Cerebellar nuclear complex (tissue), 1 donor: ENCODE measurements at places on chromosomes 5 and 9.

DNA sequence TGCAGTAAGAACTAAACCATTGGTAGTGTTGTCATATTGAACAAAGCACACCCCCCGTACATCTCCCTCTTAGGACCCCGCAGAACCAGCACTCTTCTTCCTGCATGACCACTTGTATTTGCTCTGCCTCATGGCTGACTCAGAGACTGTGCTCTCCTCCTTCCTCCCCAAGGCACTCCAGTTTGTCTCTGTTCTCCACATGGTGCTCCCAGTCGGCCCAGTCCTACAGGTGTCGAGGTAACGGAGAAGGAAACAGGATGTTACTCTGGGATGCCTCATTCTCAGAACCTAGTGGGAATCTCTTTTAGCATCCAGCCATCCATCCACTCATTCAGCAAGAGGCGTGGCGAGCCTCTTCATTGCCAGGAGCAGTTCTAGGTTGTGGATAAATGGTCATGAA, 97.0 kb upstream of the NIPAL4 start:
- no peak for DNase-seq

DNA sequence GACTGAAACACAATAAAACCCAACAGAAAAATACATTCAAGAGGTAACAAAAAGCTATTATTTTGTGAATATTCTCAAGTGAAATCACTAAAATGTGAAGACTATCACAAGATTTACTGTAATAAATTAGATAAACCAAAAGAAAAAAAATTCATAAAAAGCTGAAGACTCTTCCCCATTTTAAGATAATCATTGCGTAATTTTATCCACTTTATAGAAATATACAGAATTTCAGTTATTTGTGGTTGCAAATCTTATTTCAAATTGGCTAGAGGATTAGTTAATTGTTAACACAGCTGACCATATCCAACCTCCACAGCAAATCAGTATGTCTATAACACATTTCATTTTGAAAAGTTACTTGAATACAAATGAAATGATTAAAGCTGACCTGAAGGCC, 7.7 kb upstream of the TMEM267 start:
- DNase-seq: no peak

- no peak for DNase-seq
Measured at GRCh38 chr5:59115345-59115744, 532.5 kb downstream of the RAB3C start.

- no peak for DNase-seq
Measured at GRCh38 chr5:54738118-54738972, 220.8 kb downstream of the SNX18 start.

- no peak for DNase-seq
Measured at GRCh38 chr5:15587916-15588315, 87.9 kb downstream of the FBXL7 start.

GRCh38 chr5:129499208-129499852, 39.2 kb downstream of the ADAMTS19 start:
- DNase-seq: no peak

GRCh38 chr9:29001006-29001405, 1427.7 kb upstream of the C9orf72 start:
- no peak for DNase-seq

- DNase-seq: no peak
Measured at GRCh38 chr9:133125941-133126696, 5.1 kb upstream of the RALGDS start.

DNA sequence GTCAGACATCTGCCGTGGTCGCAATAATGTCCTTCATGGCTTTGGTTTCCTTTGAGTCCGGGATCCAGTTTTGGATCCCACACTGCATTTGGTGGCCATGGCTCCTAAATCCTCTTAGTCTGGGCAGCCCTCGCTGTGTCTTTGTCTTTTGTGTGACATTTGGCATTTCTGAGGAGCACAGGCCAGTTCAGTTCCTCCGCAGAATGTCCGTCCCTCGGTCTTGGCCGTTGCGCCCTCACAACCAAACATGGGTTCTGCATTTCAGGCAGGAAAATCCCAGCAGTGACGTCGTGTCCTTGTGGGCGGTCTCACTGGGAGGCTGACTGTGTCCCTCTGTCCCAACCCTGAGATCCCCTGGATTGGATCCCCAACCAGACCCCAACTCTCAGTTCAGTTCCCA, 172.9 kb upstream of the PPP1R26 start:
- DNase-seq: no peak

GRCh38 chr5:96259151-96259772, 173.8 kb downstream of the PCSK1 start:
- no peak for DNase-seq

GRCh38 chr9:127838375-127839078, 15.9 kb downstream of the ENG start:
- DNase-seq: no peak

- DNase-seq: no peak
Measured at GRCh38 chr9:21412107-21412506, 3.2 kb downstream of the IFNA8 start.

DNA sequence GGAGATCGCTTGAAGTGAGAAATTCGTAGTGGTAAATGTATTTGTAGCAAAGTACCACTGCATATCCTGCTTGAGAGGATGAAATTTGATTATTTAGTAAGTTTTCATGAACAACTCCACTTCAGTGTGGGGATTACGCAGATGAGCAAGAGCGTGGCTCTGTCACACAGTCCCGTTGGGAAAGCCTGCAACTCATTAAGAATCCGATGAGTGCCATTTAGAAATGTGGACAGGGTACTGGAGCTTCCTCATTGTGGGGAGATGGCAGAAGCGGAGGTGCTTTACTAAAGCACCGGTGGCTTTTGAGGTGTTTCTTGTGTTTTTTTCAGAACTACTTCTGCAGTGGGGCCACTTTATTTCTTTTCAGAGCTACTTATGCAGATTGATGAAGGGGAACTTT, 1.4 kb downstream of the TJP2 start:
- DNase-seq: no peak

GRCh38 chr5:91049800-91050199, 333.3 kb downstream of the ARRDC3 start:
- no peak for DNase-seq

- no peak for DNase-seq
Measured at GRCh38 chr5:133124891-133125290, 73.1 kb downstream of the HSPA4 start.

GRCh38 chr9:4038182-4038723, 261.6 kb downstream of the GLIS3 start:
- DNase-seq: no peak

DNA sequence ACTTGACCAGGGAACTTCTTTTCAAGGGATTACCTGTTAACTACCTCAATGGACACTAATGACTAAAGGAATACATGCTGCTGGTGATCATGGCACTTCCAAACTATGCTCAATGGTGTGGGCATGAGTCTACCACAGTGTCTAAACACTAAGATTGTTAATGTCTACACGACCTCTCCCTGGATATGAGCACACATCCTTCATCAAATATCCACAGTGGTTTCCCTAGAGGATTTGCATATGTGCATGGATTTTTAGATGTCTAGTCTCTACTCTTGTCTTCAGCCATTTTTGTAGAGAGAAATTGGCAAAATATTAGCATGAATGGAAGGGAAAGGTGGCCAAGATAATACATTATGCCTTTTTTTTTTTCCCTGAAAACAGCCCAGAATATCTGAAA, 113.3 kb upstream of the CCDC152 start:
- DNase-seq: no peak

DNA sequence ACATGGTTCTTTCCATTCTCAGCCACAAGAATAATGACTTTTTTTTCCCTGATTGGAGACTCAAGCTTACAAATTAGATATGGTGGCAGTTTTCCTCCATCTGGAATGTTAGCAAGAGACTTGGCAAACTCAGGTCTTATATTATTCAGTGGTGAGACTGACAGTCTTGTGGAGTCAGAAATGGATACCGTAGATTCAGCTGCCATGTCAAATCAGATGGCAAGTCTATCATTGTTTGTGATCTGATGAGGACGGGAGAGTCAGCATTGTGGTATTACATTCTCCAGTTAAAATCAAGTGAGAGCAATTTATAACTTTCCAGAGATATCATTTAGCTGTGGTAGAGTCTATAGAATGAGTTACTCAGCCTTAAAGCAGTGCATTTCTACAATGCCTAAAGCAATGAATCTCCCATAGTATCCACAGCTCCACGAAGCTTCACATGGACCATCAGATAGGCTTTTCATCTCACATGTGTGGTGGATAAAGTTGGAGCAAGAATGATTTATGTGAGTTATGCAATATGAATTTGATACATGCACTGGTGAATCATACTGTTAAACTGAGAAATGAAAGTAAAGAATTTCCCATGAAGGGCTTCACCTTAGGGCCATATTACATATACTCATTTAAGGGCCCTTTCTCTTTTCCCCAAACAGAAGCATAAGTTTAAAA, 430.6 kb downstream of the ZNF608 start:
- no peak for DNase-seq

GRCh38 chr5:40046792-40047191, 622.0 kb upstream of the DAB2 start:
- DNase-seq: no peak

DNA sequence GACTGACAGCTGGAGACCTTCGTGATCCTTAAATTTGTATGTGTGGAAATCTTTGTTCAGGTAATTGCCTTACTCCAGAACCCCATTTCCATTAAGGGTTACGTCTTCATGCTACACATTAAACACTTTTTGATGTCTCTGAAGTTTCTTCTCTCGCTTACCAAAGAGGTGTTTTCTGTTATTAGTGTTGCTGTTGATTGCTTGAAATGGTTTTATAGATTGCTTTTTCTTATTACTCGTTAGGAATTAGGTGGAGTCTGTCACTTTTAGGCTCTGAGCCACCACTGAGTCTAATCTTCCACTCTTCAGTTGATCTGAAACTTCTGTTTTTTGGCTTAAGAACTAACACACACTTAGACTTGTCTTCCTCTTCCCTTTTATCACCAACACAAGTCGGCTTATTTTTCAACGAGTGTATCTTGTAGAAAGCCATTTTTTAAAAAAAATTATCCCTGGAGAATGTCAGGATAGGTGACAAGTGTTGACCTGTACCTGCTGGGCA, 62.2 kb upstream of the PPARGC1B start:
- DNase-seq: no peak

DNA sequence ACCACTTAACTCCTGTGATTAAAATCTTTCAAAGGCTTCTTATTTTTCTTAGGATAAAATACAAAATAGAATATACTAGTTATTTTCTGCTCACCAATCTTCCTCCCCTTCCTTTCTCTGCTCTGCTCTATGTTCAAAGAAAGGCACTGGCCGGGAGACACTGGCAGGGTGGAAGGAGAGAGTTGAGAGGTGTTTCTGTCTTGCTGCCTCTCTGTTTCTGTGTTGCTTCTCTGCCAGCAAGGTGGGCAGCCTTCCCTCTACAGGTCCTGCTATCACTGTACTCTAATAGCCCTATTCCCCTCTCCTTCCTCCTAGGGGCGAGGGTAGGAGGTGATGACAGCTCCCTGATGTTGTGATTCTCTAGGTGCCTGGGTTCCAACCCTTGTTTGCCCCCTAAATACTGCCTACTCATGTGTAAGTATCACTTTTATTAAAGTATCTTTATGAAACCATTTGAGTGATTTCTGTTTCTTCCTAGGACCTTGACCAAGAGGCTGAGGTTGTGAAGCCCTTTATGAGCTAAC, 515.1 kb downstream of the TLE4 start:
- no peak for DNase-seq

DNA sequence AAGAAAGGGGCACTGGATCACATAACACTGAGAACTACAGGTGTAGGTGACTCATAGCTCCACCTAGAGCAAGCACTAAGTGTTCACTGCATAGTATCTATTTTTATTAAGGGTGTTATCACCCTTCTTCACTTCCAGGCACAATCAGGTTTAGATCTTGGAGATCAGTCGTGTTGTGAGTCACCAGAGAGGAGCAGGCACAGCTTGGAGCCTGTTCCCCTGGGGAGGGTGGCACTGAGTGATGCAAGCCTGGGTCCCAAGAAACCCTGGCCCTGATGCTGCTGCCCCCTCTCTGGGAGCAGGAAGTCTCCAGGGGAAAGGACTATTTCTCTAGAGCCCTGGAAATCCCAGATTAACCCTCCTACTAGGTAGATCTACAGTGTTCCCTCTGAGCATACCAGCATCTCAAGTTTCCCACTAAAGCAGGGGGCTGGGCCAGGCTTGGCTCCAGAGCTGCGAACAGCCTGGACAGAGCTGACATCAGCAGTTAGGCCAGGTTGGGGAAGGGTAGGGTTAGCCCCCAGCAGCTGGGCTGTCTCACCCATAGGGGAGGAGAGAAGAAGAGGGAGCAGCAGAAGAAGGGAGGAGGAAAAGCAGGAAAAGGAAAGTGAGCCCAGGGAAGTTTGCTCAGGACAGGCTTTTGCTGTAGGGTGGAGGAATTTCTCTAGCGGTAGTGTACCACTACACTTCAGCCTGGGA, 28.1 kb upstream of the SPINK4 start:
- no peak for DNase-seq

- DNase-seq: no peak
Measured at GRCh38 chr5:67331296-67331925, 134.8 kb upstream of the CD180 start.

DNA sequence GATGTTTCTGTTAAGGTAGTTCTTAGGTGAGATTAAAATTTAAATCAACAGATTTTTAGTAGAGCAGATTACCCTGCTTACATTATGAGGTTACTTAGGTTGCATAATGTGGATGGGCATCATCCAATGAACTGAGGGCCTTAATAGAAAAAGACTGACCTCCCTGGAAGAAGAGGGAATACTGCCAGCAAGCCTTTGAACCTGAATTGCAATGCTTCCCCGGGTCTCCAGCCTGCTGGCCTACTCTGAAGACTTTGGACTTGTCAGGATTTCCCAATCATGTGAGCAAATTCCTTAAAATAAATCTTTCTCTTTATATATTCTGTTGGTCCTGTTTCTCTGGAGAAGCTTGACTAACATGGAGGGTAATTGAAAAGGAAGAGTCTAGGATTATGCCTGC, 542.1 kb upstream of the ARRDC3 start:
- no peak for DNase-seq

GRCh38 chr9:133599470-133600173, 9.6 kb downstream of the FAM163B start:
- no peak for DNase-seq

DNA sequence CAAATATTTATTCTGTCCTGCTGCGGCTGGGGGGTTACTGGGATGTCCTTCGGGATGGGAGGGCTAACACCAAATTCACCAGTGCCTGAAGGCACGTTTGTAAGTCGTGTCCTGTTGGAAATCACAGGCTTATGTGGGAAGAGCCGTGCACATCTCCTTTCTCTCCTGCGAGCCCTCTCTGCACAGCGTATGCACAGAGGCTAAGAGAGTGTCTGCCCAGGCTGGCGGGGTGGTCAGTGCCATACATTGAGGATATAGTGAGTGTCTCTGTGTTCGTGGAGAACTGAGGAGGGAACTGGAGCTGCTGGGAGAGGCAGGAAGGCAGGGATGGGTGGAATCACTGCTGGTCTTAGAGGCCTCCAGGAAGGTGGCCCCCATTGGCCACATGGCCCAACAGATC, 110.1 kb downstream of the WNK2 start:
- DNase-seq: no peak
